ENCODE measurements at places on chromosomes 2 and 18.

GRCh38 chr18:36296650-36297416, 680 bp upstream of the FHOD3 start:
- DNase-seq, result peak; percentile 67

DNA sequence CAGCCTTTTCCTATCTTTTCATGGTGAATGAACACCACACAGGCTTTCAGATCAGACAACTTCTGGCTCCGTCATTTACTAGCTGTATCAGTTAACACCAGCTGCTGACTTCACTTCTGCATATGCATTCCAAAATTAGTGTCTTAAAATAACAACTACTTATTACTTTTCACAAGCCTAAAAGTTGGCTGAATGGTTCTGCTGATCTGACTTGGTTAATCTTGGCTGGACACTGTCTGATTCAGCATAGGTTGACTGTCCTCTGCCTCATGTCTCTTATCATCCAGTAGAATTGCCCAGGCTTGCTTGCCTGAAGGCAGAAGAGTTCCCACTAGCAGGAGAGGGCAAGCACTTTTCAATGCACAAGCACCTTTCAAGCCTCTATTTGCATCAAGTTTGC, 72.7 kb downstream of the MARCHF4 start:
- no peak for DNase-seq

DNA sequence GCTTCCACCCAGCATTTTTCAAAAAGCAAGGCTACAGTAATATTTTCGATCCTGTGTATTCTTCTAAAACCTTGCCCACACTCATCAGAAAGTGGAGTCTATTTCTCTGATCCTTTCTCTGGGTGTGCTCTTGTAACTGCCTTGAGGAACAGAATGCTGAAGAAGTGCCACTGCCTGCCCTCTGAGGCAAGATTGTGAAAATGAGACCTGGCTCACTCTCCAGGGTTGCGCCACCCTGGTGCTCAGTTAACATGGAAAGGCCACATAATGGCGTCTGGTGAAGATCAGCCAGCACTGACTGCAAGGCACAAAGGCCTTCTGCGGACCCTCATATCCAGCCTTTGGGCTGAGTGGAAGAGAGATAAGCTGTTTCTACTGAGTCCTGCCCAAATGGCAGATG, 11.2 kb upstream of the SH3RF3 start:
- DNase-seq, result no peak

- DNase-seq, result no peak
Measured at GRCh38 chr18:68282232-68282631, 432.7 kb downstream of the TMX3 start.

GRCh38 chr2:217797165-217797564, 205.6 kb downstream of the TNS1 start:
- DNase-seq, result no peak

- no peak for DNase-seq
Measured at GRCh38 chr2:224562831-224563230, 22.3 kb downstream of the CUL3 start.

Measured in uterus (tissue), 4 donors.